ENCODE measurements at places on chromosomes 3 and 15.

- DNase-seq: no peak
These were observed 18.4 kb upstream of the GHSR start for GRCh38 chr3:172466553-172467130.

DNA sequence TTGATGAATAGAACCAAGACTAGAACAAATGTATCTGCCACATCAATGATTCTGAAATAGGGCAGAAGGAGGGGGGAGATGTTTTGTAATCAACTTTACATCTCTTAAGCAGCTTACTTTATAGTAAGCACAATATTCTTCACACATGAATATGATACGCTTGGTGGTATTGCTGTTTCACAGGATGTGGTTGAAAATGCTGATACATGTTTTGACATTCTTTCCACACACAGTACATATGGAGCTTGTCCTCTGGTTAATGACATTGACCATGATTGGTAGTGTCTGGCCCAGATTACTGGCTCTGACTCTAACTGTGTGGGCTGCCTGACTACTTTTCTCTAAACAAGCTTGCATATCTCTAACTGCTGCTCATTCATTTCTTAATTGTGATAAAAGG, 168.9 kb downstream of the KLHL25 start:
- DNase-seq: no peak

DNA sequence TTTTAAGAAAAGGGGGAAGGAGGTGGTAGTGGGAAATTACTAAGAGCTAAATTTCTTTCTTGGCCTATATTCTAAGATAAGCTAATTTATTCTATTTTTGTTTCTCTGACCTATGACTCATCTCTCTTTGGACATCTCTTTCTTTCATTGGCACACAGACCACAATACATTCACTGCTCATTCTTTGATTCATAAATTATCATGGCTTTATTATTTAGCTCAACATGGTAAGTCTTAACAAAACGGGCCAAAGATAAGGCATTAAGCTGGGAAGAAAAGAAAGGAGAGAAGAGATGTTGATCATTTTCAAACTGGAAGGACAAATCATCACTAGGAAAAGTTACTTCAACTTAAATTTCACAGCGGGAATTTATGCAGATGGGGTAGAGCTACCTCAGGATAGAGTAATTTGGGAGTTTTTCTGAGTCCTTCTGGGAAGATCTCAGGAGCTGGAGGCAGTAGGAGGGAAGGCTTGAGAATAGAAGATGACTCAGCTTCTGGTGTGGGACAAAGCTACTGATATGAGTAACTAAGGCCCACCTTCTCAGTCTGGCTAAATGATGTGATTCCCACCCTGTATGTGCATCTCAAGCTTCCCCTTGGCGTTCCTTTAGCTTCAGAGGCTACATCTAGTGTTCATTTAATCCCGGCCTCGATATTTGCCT, 7.5 kb upstream of the ALCAM start:
- DNase-seq: no peak

DNA sequence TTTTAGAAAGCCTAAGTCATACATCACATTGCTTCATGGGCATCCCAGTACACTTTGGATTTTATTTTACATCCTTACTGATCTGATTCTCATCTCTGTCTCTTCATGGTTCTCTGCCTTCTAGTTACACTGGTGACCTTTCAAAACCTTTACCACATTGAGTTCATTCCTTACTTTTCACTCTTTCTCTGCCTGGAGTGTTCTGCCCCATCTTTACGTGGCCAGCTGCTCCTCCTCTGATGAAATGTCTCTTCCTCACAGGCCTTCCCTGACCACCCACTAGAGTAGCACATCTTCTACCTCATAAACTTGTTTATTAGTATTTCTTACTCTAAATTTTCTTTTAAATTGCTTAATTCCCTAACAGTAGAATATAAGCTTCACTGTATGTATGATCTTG, 17.7 kb downstream of the CTNNB1 start:
- no peak for DNase-seq

- no peak for DNase-seq
These were observed 113.8 kb downstream of the PPM1L start for GRCh38 chr3:160869825-160870224.

DNA sequence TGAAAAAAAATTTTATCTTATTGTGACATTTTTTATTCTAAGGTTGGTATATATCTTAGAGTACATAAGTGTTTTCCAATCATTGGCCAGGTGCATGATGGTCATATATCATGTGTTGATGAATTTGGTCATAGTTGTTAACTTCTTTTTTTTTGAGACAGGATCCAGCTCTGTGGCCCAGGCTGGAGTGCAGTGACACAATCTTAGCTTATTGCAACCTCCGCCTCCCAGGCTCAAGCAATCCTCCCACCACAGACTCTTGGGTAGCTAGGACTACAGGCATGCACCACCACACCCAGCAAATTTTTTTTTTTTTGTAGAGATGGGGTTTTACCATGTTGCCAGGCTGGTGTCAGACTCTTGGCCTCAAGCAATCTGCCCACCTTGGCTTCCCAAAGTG, 44.0 kb downstream of the PCCB start:
- DNase-seq: no peak

GRCh38 chr3:119444590-119444989, 18.8 kb downstream of the TMEM39A start:
- no peak for DNase-seq

GRCh38 chr3:143975554-143976152, 4.0 kb downstream of the DIPK2A start:
- no peak for DNase-seq

GRCh38 chr3:37348736-37349396, 174.5 kb upstream of the LRRFIP2 start:
- DNase-seq: no peak

DNA sequence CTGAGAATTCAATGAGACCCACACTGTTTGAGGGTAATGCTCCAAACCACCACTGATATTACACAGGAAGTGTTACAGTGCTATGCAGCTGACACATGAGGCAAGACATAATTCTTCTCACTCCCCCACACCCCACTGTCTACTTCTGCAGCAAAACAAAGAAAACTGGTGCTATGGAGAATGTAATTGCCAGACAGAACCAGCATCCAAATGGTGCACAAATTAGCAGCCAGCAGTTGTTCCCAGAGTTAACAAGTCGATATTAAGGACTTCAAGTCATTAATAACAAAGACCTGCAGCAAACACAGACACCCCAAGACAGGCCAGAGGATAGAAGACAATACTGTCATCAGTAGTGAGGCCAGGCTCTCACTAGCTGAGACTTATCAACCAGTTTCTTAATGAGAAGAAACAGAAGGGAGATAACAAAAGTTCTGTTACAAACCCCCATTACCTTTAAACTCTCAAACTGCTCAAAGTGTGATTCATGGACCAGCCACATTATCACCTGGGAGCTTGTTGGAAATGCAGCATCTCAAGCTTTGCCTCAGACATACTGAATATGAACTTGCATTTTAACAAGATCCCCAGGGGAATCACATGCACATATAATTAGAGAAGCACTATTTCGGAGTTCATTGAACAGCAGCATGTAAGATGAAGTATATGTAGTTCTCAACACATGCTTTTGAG, 58.7 kb upstream of the FNDC3B start:
- DNase-seq: no peak

DNA sequence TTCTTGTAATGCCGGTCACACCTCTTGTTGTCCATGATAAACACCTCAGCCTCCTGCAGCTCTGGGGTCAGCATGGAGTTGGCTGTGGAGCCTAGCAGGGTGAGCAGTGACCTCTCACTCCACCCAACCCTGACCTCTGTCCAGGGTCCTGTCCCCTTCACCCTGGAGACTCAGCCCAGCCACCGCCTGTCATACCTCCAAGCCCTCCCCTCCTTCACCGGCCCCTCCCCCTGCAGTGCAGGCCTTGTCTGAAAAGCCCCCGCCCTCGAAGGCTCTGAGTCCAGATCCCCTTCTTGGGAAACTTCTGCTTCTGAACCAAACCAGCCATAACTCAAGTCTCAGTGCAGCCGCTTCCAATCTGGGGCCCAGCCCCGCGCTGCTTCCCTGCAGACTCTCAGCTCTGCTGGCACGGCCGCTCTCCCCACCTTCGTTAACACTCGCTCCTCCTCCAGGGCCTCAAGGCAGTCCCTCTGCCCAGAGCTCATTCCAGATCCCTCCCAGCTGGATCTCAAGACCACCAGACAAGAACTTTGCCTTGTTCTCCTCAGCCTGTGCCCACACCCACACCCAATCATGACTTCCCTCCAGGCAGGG, 25.4 kb upstream of the PRSS50 start:
- DNase-seq: no peak

DNA sequence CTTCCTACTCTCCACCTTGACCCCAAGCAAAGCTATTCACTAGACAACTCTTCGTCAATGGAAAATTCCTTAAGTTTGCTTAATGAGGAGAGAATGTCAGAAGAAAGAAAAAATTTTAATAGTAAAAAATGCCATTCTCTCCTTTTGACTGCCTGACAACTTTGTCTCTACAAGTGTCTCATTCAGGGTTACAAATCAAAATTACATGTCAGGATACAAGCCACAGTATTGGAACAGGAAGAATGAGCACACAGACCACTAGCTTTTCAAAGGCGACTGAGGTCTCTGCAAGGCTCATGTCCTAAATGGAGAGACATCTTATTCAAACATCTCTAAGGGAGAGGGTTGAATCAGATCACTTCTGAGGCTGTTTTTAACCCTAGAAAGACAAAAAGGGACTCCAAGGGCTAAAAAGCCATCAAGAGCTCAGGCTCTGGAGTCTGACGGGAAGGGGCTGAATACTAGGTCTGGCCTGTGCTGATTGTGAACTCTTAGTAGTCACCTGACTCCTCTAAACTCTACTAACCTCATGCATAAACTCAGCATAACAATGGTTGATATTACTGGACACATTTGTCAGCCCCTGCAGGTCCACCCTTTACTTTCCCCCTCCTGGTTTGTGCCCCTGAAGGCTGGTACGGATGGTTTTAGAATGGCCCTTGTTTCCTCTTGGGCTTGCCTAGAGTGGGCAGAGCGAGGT, 12.8 kb upstream of the MEIS2 start:
- DNase-seq: no peak

- DNase-seq: no peak
These were observed 112.4 kb upstream of the CCDC54 start for GRCh38 chr3:107264888-107265287.

GRCh38 chr3:122890077-122890719, 95.3 kb downstream of the SLC49A4 start:
- DNase-seq: no peak

GRCh38 chr3:144546539-144546938, 574.9 kb downstream of the DIPK2A start:
- DNase-seq: no peak

DNA sequence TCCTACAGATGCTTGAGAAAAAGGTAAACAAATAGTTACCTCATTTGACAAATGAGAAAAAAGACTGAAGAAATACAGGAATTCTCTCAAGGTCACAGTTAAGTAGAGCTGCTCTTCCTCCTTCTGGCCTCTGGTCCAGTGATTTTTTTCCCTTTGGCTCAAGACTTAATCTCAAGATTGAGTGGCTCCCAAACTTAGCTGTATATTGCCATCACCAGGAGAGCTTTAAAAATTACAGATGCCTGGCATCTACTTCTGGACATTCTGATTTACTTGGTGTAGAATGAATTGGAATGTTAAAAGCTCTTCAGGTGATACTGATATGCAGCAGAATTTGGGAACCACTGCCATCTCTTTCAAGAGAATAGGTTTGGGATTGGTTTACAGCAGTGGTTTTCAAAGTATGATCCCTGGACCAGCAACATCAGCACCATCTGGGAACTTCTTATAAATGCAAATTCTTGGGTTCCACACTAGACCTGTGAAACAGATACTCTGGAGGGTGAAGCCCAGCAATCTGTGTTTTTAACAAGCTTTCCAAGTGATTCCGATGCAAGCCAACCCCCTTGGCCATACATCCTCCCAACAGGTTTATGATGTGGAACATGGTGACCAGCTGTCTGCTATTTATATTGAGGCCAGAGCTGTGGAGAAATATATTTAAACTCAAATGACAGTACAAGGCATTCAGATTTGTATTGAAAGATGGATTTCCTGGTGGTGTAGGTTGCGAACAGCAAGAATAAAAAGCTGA, 333.0 kb upstream of the RARB start:
- DNase-seq: no peak

DNA sequence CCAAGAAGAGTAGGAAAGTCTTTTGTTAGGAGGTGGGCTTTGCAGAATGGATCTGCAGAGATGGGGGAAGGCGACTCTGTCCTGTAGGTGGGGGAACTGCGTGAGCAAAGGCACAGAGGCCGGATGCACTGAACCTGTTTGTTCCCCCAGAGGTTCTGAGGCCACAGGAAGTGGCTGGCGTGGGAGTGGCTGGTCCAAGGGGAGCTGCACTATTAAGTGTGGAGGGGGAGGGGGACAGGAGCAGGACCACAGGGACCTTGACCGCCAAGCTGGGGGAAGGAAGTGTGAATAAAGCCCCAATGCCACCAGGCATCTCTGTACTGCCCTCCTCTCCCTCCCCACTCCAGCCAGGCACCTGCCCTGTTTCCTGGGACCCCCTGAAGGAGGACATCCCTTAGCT, 51.8 kb downstream of the CYP11A1 start:
- peak; percentile 17 for DNase-seq

DNA sequence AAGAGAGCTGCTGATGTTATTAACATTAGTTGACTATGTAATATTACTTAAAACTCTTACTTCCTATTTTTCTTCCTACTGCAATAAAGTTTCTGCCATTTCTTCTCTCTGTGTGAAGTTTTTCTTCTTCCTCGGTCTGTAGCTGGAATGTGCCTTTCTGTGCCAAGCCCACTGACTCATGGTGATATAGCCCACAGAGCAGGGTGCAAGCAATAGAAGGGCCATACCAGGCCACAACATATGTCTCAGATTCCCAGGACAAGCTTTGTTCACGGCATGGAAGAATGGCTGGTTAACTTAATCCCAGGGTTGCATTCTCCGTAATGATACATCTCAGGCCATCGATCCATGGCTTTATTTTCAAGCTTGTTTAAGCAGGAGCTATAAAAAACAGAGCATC, 815.3 kb downstream of the TUSC7 start:
- DNase-seq: no peak

DNA sequence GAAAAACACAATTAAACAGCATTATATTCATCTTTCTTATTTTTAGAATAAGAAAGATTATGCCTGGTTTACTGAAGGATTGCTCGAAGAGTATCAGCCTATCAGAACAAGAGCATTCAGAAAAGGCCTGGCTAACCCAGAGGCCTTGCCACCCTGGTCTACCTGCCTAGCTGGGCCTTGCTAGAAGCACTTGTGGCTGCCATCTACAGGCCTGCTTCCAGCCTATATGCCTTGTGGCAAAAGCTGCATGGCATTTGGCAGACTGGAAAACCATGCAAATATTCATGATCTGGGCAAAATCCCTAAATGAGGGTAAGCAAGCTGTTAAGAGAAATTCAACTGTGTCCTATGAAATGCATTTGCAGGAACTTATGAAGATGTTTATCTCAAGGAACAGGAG, 9.3 kb upstream of the ATP13A4 start:
- no peak for DNase-seq

GRCh38 chr3:177418787-177419186, 221.5 kb upstream of the TBL1XR1 start:
- no peak for DNase-seq

DNA sequence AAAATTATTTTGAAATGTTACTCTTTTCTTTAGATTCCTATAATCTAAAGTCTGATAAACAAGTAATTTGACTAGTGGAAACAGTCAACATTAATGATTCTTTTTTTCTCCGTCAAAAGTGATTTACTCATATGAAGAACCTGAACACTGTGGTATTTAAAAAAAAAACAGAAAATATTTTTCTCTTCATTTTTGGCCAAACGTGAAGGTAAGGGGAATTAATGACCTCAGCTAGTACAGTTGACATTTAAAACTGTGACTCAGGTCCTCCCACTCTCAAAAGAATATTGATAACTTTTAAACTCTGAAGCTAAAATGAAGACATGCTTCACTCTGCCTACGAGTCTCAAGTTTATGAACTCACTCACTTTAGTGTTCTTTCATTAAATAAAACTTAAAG, 34.5 kb downstream of the TIGIT start:
- no peak for DNase-seq

Measured in activated CD4-positive, alpha-beta T cell treated with anti-CD3 and anti-CD28 coated beads, Interleukin-2, amount 50 U/mL, for 48 hours (primary cell).